Natural killer cell treated with Interleukin-12 subunit alpha and Interleukin-12 subunit beta and Interleukin-15 and Interleukin-18, amount 100 ng/mL, for 72 hours (primary cell): ENCODE measurements at places on chromosomes 1 and 21.
A peak's percentile ranks its signal among the peaks of the same experiment; 100 is the strongest.

DNA sequence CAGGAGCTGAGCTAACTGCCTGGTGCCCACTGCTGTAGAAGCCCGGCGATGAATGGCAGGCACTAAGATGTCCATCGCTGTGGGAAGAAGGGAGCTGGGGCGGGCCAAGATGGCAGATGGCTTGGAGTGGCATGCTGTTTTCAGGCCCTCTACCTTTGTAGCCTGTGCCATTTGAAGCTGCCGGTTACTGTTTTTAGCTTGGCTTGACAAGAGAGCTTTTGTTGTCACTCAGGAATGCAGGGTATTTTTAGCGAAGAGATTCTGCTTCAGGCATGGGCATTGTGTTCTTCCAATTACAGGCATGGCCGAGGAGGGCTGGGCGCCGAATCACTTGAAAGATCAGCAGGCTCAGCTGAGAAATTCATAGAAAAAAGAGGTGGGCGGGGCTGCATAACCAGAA lies 348.7 kb downstream of the RPS6KC1 start:
- H3K4me1 ChIP-seq: no peaks in the 10 kb centered on the region
- DNase-seq: no peak

DNA sequence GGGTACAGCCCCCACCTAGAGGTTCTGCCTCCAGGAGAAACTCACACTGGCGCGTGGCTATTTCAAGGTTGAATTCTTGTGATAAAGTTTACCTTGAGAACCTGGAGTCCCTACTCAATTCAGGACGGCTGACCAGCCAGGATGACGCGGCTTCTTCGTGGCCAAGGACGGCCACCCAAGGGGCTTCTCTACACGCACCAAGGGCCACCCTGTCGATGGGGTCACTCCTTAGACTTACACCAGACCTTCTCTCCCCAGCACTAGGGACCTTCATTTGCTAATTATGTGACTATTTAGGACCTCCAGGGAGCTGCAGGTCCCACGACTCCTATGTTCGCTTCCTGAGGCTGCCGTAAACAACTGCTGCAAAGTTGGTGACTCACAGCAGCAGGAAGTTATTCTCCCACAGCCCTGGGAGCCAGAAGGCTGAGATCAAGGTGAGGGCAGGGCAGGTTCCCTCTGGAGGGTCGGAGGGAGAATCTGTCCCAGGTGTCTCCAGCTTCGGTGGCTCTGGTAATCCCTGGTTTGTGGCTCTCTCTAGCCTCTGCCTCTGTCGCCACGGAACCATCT lies 135.9 kb downstream of the NPHP4 start:
- no peak overlapping the region for H3K4me3 ChIP-seq
- H3K27me3 ChIP-seq: no peaks in the 10 kb centered on the region
- no peak overlapping the region for H3K27ac ChIP-seq
- no peaks in the 10 kb centered on the region for H3K36me3 ChIP-seq
- no peaks in the 10 kb centered on the region for H3K4me1 ChIP-seq
- DNase-seq: no peak

GRCh38 chr1:53277326-53277725 lies 39.0 kb upstream of the MAGOH start:
- H3K4me1 ChIP-seq: no peaks in the 10 kb centered on the region
- H3K27me3 ChIP-seq: no peaks in the 10 kb centered on the region
- H3K4me3 ChIP-seq: no peak overlapping the region
- no peak overlapping the region for H3K27ac ChIP-seq
- DNase-seq: peak; percentile 26

- peaks cover 3% of the 10 kb centered on the region for H3K27me3 ChIP-seq
- peaks cover 38% of the 10 kb centered on the region for H3K4me1 ChIP-seq
- peak; percentile 67 for DNase-seq
- H3K36me3 ChIP-seq: no peaks in the 10 kb centered on the region
Measured at GRCh38 chr1:156126043-156126629, 11.6 kb downstream of the LMNA start.

GRCh38 chr1:66237042-66237441 lies 296.9 kb upstream of the SGIP1 start:
- no peak overlapping the region for H3K27ac ChIP-seq
- no peak overlapping the region for H3K4me3 ChIP-seq
- no peaks in the 10 kb centered on the region for H3K36me3 ChIP-seq
- H3K4me1 ChIP-seq: no peaks in the 10 kb centered on the region
- DNase-seq: no peak

GRCh38 chr1:154327466-154328317 lies 2.4 kb downstream of the ATP8B2 start:
- H3K4me1 ChIP-seq: peaks cover 44% of the 10 kb centered on the region
- peak overlapping the region; percentile 82 for H3K4me3 ChIP-seq
- H3K27me3 ChIP-seq: peaks cover 2% of the 10 kb centered on the region
- peaks cover 8% of the 10 kb centered on the region for H3K36me3 ChIP-seq

DNA sequence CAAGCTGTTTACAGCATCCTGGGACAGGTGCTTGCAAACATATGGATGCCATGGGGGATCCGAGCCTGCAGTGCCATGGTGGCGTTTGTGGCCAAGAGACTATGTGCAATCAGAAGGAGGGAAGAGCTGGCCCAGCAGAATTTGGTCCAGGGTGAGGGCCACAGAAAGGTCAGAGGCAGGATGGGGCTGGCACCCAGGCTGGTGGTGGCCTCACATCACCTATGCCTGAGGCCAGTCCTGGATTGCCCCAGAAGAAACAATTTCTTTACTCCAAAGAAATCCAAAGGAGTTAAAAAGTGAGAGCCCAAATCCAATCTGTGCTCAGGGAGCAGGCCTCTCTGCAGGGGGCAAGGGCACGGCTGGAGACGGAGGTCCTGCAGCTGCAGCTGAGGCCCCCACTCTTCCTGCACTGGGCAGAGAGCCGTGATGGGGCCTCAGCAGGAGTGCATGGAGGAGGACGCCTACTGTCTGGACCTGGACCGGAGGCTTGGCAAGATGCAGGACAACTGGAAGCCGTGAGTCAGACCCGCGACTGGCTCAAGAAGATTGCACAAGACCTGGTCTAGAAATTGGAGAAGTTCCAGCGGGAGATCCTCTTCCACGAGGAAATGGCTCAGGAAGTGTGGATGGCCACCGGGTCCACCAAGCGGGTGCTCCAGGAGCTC lies 163.5 kb downstream of the RYR2 start:
- no peak for DNase-seq
- H3K36me3 ChIP-seq: no peaks in the 10 kb centered on the region
- H3K27ac ChIP-seq: no peak overlapping the region
- H3K27me3 ChIP-seq: no peaks in the 10 kb centered on the region

GRCh38 chr1:24150234-24151174 lies 7.6 kb upstream of the IL22RA1 start:
- H3K27me3 ChIP-seq: peaks cover 22% of the 10 kb centered on the region
- no peaks in the 10 kb centered on the region for H3K36me3 ChIP-seq
- DNase-seq: peak; percentile 82
- peaks cover 12% of the 10 kb centered on the region for H3K4me1 ChIP-seq

- H3K4me1 ChIP-seq: peaks cover 16% of the 10 kb centered on the region
- no peaks in the 10 kb centered on the region for H3K36me3 ChIP-seq
- DNase-seq: no peak
- H3K27ac ChIP-seq: no peak overlapping the region
Measured at GRCh38 chr21:42066521-42066920, 4.6 kb upstream of the UMODL1 start.

DNA sequence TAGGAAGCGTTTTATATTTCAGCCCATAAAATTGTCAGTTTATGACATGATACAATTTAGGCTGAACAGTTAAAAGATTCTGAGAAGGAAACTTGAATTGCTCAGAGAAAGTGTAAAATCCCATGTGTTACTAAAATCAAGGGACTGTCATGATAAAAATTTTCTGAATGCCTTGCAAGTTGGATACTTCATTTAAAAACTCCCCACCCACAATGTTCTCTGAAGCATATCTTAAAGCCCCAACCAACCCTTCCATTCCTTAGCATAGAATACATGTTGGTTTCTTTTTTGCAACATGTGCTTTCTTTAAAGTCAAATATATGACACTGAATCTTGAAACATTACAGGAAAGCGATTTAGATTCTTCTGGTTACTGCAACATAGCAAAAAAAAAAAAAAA lies 97.4 kb downstream of the MRPL39 start:
- H3K27me3 ChIP-seq: no peaks in the 10 kb centered on the region
- H3K27ac ChIP-seq: peak overlapping the region; percentile 83

DNA sequence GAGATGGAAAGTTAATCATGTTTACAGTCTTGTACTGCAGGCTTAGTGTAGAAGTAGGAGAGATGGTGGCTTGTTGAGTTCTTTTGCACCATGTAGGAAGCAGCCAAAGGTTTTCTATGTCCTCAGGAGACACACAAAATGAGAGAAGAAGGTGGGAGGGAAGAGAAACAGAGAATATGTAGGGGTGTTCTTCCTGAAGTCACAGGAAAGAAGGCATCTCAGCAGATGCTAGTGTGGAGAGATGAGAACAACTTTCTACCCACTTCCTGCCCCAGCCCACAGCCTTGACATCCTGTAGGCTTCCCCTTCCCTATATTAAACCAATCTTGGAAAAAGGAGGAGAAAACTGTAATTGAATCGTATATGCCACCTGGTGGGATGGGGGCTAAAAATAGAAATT lies 217.0 kb downstream of the S1PR1 start:
- no peak overlapping the region for H3K4me3 ChIP-seq
- peaks cover 27% of the 10 kb centered on the region for H3K27me3 ChIP-seq
- H3K27ac ChIP-seq: peak overlapping the region; percentile 20
- DNase-seq: no peak
- no peaks in the 10 kb centered on the region for H3K36me3 ChIP-seq
- H3K4me1 ChIP-seq: peaks cover 16% of the 10 kb centered on the region

DNA sequence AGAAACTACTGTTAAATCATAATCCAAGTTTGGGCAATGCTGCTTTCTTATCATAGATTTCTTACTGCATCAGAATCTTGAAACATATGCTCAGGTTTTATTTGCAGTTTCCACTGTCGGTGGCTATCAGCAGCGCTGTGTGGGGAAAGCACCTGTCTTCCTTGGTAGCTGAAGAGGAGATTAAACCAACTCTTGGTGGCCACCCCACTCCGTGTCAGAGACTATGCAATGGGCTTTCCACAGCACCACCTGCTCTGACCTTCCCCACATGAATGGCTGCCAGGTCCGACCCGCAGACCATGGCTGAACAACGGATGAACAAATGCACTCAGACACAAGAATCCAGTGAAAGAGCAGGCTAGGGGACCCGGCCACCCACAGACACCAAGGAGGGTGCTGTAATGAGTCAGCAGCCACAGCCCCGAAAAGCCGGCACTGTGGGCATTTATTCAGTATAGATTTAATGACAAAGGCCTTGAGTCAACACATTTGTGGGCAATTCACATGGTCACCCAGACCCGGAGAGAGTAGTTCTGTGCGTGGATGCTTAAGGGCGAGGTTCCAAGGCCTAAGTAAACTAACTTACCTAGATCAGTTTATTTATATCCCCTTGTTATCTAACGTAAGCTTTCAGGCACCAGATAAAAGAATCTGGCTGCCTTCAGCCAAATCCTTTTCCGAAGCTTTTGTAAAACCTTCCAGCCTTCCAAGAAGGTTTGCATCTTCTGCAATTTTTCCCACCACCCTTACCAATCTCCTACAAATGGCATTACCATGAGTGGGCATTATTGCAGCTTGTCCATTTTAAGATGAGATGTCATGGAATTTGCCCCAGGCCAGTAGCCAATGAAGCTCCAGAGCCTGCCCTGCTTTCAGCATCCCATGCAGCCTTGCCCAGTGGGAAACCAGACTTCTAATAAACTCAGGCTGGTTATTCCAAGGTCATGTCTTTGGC lies 82.7 kb downstream of the HLCS start:
- no peaks in the 10 kb centered on the region for H3K27me3 ChIP-seq
- H3K27ac ChIP-seq: no peak overlapping the region
- H3K4me1 ChIP-seq: peaks cover 6% of the 10 kb centered on the region

- DNase-seq: no peak
- H3K4me3 ChIP-seq: no peak overlapping the region
- H3K27me3 ChIP-seq: no peaks in the 10 kb centered on the region
- no peak overlapping the region for H3K27ac ChIP-seq
Measured at GRCh38 chr21:17053321-17053720, 459.5 kb upstream of the CXADR start.
